DND-41 (cell line): ENCODE measurements at places on chromosomes 3 and 15.

DNA sequence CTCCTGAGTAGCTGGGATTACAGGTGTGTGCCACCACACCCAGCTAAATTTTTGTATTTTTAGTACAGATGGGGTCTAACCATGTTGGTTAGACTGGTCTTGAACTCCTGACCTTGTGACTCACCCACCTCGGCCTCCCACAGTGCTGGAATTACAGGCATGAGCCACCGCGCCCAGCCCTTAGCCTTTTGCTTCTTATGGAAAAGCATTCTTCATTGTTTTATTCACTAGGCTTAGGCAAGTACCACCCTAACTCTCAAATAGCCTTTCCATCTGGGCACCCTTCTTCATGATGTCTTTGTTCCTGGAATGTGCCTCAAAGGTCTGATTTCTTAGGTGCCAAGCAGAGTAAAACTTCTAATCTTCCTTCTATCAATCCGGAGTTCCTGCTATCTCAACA is 641.8 kb downstream of the FHIT start:
- DNase-seq, result no peak

- DNase-seq, result peak; percentile 36
Measured at GRCh38 chr15:99729920-99730319, 3.3 kb downstream of the LYSMD4 start.

DNA sequence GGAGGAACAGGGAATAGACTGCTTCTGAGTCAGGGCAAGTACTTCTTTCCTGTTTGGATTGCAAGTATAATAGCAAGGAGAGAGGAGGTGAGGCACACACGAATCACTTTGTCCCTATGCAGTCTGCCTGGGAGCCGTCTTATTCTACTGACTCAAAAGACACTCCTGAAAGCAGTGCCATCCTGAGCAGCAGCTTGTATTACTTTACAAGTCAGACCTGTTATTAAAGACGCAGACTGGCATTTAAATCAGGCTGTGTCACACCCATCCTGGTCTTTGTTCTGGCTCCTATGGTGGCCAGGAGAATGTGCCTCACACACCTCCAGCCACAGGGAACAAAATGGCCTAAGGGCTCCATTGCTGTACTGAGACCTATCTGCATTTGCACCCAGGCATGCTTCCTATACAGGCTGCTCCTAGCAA is 17.9 kb upstream of the SQOR start:
- DNase-seq, result no peak

GRCh38 chr3:77595371-77595870 is 555.5 kb downstream of the ROBO2 start:
- no peak for DNase-seq
